Activated T-cell treated with anti-CD3 and anti-CD28 coated beads, Interleukin-2, amount 50 U/mL, for 72 hours (primary cell): ENCODE measurements at places on chromosomes 11 and 22.

DNA sequence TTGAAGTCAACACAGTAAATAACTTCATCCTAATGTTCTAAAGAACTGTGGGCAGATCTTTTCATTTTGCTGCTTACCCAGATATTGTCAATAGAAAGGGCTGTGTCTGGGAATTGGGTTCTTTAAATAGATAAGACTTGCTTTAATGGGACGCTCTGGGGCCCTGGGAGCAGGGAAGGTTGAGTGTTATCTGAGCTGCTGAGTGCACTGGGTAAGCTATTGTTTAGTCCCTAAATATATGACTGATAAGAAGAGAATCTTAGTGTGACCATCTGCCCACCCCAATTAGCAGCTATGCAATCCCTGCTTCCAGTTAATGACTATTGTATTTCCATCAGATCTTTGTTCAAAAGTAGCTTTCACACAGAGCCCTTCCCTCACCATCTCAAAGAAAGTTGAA lies 44.4 kb downstream of the ARHGAP42 start:
- DNase-seq = no peak

GRCh38 chr11:71206186-71206585 lies 46.2 kb downstream of the SHANK2 start:
- no peak for DNase-seq

- DNase-seq = peak; percentile 13
These were observed 122.7 kb downstream of the DBX1 start for GRCh38 chr11:20037396-20038153.

- peak; percentile 34 for DNase-seq
These were observed 12.0 kb upstream of the LAYN start for GRCh38 chr11:111528557-111528956.

GRCh38 chr11:68923614-68924013 lies 19.9 kb downstream of the IGHMBP2 start:
- DNase-seq = no peak

DNA sequence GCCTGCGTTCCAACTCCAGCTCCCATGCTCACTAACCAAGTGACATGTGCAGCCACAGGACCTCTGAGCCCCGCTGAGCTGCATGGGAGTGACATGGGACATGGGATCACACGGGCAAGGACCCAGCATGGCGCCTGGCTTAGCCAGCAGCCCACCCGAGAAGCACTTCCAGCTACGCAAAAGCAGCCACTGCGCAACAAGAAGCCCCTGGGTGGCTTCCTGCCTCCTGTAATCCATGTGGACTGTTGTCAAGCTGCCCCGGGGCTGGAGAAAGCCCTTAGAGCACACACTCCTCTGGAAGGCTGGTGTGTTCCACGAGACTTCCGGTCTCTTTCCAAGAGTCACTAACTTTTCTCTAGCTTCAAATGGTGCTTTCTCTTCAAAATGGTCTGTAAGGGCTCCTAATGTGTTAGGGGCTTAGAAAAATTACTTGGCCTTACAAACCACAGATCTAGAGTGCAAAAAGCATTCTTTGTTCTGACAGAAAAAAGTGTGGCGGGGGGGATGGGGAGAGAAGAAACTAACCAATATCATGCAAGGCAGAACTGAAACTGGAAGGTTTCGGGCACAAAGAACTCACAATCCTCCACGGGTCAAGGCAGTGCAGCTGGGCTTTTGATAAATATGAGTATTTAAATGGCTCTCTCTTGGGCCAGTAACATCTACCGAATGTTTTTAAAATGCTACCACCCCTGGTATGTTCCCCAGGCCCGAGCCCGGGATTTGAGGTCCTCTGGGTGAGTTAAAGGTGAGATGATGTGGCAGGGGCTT lies 5.5 kb downstream of the C11orf24 start:
- DNase-seq = no peak

GRCh38 chr11:115087791-115088190 lies 409.5 kb downstream of the NXPE2 start:
- DNase-seq = no peak

DNA sequence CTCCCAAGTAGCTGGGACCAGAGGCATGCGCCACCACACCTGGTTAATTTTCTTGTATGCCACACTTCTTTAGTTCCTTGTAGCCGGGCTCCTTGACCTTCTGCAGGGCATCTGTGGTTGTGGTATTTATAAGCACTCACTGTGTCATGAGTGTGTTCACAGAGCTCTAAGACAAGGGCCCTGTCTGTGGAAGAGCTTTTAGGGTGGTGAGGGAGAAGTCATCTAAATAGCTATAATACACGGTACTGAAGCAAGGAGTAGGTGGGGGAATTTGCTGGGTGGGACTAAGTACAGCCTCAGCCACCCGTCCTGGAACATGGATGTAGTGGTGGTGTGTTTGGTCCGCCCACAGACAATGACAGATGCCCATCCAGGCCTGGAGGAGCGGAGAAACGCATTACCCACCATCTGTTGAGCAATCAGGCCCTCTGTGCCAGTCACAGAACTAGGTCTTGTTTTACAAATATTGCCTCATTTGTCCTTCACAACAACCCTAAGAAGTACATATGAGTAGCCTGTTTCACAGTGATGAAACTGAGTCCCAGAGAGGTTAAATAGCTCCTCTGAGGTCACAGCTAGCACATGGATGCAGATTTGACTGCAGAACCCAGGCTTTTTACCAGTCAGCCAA lies 10.1 kb downstream of the ACO2 start:
- no peak for DNase-seq

GRCh38 chr11:73866586-73866996 lies 10.1 kb downstream of the COA4 start:
- no peak for DNase-seq

DNA sequence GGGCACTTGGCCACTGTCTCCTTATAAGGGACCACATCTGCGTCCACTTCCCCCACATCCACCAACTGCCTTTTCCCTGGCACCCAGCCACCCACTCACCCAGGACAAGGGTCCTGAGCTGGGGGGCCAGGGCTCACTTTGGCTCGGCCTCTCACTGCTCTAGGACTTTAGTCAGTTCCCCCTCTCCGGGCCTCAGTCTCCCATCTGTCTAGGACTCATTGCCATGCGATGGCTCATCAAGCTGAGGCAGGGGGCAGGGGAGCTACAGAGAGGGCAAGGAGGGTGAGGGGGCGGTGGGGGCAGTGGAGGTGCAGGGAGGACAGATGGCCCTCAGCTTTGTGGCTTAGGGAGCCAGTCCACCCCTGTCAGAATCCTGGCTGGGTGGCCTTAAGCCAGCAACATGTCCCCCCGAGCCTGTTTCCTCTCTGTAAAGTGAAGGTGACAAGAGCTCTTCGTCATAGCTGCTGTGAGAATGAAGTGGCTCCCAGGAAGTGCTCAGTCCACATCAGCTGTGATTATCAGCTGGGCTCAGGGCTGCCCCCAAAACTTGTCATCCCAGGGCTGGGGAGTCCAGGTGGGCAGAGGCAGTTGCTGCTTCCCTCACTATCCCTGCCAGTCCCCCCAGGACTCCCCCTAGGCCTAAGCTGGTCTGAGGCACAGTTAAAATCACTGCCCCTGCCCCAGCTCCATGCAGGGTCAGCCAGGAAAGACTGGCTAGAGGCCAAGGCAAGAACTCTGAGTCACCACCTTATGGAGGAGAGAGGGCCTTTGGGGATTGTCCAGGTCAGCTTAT lies 14.9 kb downstream of the RAC2 start:
- DNase-seq = peak; percentile 48

DNA sequence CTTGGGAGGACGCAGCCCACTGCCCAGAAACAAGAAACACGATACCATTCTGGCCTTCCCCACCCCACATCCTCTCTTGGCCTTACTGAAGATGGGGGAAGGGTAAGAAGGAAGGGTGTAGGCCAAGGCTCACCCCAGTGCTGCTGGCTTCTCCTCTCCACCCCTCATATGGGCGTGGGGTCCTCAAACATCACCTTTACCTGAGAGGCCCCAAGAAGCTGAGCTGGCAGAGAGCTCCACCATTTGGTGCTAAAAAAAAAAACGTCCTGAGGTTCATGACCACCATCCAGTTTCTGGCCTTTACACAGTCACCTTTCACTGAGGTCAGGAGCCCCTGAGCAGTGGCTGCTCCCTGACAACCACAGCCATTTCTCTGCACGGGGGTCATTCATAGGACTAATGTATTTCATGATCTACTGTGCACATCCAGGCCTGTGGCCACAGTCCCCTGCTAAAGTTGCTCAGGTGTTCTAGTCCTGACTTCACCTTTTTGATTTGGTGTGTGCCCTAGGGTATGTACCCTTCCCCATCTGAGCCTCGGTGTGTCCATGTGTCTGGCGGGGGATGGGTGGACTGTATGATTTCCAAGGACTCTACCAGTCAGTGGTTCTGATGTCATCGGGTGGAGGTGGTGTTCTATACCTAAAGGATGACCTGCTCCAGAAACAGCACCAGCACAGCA lies 15.1 kb downstream of the RHOG start:
- DNase-seq = no peak

DNA sequence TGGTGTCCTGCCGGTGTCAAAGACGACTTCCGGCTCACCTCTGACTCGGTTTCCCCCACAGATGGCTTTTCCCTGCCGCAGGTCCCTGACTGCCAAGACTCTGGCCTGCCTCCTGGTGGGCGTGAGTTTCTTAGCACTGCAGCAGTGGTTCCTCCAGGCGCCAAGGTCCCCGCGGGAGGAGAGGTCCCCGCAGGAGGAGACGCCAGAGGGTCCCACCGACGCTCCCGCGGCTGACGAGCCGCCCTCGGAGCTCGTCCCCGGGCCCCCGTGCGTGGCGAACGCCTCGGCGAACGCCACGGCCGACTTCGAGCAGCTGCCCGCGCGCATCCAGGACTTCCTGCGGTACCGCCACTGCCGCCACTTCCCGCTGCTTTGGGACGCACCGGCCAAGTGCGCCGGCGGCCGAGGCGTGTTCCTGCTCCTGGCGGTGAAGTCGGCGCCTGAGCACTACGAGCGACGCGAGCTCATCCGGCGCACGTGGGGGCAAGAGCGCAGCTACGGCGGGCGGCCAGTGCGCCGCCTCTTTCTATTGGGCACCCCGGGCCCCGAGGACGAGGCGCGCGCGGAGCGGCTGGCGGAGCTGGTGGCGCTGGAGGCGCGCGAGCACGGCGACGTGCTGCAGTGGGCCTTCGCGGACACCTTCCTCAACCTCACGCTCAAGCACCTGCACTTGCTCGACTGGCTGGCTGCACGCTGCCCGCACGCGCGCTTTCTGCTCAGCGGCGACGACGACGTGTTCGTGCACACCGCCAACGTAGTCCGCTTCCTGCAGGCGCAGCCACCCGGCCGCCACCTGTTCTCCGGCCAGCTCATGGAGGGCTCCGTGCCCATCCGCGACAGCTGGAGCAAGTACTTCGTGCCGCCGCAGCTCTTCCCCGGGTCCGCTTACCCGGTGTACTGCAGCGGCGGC lies 5.5 kb downstream of the B3GNT6 start:
- DNase-seq = peak; percentile 37

GRCh38 chr11:125564357-125564756 lies 4.9 kb upstream of the EI24 start:
- no peak for DNase-seq
